ENCODE measurements at places on chromosomes 16 and 17.

- DNase-seq = no peak
Observed at GRCh38 chr17:19573075-19573474, 39.4 kb downstream of the SLC47A1 start.

DNA sequence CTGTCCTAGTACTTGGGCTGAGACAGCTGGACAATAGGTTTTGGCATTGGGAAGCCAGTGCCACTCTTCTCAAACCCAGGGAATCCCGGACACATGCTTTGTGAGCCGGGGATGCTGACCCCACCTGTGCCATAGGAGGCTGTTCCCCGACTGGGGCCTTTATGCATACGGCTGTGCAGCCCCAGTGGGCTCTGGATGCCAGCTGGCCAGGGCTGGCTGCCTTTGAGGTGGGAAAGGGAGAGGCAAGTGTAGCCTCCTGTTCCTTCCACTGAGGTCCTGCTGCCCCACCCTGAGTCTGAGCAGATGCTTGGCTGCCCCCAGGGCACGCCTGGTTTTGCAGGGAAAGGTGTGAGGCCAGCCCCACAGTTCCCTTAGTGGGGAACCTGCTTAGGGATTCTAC lies 105.7 kb downstream of the CCDC182 start:
- no peak for DNase-seq

DNA sequence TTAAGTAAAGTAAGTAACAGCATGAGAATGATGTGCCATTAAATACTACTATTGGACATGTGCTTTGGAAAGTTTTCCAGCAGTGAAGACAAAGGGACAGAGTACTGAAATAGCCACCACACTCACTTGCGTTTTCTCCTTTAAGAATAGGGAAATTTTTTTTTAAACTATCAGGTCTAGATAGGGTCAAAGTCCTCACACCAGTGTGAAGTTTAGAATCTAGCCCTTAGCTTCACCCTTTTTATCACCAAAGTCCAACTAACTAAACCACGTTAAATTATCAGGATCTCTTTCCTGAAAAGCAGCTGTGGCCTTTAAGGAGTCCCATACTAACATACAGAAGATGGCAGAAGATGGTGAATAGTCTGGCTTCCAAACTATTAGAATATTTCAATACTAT lies 180.9 kb downstream of the ZNF18 start:
- DNase-seq = no peak

- no peak for DNase-seq
Observed at GRCh38 chr16:60127196-60127595, 1393.1 kb upstream of the GOT2 start.

- no peak for DNase-seq
Observed at GRCh38 chr17:38939987-38940386, 14.6 kb downstream of the LASP1NB start.

DNA sequence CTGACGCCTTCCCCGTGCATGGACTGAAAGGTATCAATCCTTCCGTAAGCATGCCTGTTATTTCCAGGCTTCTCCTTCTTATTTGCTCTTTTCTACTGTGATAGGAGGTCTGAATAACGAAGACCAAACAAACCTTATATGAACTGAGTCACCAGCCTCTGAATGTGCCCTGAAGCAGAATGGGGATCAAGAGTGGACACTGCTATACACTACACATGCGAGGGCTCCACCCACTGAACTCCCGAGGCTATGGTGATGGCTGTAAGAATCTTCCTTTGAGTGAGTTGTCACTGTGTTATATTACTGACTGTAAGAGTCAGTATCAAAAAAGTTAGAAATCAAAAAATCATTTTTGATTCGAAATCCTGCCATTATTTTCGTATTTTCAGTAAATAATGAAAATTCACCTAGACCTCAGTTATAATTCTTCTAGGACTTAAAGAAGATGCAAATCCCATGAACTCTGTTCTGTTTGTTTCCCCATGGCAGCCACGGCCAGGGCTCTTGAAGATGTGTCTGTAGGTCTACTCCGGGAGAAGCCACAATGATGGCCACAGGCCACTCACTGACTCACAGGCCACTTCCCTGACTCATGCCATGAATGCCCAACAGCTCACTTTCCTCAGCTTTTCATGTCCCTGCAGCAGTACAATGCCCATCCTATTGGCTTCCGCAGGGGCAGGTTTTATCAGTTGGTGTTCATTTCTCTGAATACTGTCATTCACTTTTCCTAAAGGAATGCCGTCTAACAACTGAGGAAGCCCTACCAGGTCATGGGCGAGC lies 54.7 kb downstream of the ZZEF1 start:
- no peak for DNase-seq

GRCh38 chr16:84237994-84238750 lies 1.6 kb downstream of the KCNG4 start:
- no peak for DNase-seq

GRCh38 chr16:66474750-66475199 lies 47.7 kb downstream of the BEAN1 start:
- no peak for DNase-seq

GRCh38 chr16:59601452-59601851 lies 867.3 kb upstream of the GOT2 start:
- DNase-seq = no peak

DNA sequence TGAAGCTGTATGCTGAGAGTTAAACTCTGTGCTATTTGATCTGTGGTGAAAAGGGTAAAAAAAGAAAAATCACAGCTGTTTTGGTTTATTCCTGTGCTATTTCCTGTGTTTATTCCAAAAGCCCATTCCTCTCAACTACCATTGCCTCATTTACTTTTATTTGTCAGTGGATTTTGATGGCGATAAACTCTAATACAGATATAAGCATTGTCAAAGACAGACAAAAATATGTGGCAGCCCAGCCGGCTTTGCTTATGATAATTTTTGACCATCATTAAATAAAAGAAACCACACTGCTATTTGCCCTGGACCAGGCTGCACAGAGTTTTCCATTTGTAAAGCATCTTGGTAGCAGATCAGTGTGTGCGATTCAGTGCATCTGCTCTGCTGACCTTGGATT lies 473.6 kb upstream of the ASIC2 start:
- DNase-seq = no peak

GRCh38 chr17:28427371-28427770 lies 21.4 kb upstream of the SLC46A1 start:
- no peak for DNase-seq

DNA sequence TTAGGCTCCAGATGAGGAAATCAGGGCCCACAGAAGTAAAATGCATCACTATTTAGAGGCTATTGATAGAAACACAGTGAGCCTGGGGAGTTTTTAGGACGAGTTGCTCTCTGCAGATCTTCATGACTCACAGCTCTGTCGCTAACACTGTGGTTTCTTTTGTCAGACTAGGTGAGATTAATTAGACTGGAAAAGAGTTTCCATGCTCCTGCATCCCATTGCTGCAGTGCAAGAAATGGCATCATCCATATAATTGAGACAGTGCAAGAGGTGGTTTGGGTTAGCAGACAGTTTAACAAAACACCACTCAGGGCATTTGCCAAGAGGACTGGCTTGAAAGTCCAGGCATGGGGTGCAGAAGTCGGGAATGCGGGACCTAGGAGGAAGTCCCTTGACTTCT lies 198.8 kb upstream of the CACNG5 start:
- DNase-seq = no peak

DNA sequence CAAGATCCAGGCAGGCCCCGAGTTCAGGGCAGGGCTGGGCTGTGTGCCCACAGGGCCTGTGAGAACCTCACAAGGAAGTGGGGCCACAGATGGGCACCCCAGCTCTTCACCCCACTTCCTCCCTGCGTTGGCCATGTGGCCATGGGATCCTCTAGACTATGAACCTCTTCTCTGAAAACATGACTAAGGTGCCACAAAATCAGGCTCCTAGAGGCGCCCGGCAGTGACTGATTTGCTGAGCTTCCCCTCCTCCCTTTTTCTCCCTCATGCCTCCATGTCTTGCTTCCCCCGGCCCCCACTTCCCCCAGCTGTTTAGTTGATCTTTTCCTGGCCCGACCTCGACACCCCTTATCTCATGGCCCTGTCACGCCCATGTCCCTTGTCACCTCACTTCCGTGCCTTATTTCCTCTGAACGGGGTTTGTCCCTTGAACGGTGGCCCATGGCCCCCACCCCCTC lies 87.1 kb downstream of the KCNJ12 start:
- no peak for DNase-seq

DNA sequence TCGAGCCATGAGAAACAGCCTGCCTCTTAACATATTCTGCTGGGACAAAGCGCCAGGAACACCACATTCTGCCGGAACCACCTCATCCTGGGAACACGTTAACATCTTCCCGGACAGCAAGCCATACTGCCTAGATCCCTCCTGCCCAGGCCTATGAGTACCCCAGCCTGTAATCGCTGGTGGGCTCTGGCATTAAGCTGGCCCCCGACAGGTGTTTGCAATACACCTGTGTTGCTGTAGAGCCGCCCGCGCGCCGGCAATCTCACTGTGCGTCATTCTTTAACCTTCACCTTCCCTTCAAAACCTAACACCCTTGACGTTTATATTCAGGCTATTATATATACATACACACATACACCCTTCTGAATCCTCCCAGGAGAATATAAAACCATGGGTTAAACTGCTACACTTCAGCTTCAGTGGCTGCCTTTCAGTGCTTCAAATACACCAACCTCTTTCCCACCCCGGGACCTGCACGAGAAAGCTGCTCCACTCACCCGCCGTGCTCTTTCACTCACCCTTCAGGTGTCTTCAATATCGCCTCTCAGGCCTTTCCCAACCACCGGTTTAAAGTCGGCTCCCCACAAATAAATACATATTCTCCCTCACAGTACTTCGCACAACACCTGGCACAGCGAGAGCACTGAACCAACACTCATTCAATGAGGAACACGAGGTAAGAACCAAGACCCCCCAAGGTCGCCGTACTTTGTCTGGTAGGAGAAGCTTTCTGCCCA lies 1.0 kb upstream of the ENDOV start:
- no peak for DNase-seq

DNA sequence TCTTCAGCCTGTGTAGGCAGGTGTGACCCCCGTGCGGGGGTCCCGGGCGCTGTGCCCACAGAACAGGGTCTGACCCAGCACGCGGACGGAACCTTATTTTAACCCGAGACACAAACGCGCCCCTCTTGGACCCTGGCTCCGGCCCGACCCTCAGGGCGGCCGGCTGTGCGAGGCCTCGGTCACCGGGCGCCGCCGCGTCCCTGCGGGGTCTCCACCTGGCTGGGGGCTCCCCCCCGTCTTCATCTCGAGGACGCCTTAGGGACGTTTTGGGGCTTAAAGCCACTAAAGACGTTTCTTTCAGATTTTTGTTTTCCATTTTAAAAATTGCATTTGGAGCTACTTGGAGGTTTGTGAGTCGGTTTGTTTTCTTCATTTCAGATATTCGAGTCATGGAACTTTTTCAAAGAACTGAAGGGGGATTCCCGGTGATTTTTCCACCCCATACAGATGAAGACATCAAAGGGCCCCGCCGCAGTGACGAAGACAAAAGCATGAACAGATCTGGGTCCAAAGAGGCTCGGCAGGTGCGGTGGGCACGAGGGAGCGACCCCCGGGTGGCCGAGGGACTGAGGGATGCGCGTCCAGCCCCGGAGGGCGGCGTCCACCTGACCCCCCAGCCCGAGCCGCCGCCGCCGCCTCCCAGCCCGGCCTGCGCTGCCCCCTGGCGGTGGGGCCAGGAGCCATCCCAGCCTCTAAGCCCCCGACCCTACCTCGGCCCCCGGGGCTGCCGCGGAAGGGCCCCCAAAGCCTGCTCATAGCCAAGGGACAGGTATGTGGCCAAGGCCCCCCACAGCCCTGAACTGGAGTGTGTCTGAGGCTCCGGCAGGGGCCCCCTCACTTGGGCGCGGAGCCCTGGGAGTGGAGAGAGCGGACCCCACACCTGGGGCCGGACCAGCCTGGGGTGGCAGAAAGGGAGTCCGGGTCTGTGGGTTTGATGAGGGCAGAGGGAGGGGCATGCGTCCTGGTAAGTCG lies 3.8 kb upstream of the CD7 start:
- no peak for DNase-seq

- no peak for DNase-seq
Observed at GRCh38 chr17:77535892-77536291, 395.1 kb downstream of the SEC14L1 start.

- DNase-seq = no peak
Observed at GRCh38 chr17:63407741-63408330, 38.3 kb downstream of the CYB561 start.

GRCh38 chr16:70416748-70417616 lies 21.9 kb downstream of the ST3GAL2 start:
- no peak for DNase-seq

DNA sequence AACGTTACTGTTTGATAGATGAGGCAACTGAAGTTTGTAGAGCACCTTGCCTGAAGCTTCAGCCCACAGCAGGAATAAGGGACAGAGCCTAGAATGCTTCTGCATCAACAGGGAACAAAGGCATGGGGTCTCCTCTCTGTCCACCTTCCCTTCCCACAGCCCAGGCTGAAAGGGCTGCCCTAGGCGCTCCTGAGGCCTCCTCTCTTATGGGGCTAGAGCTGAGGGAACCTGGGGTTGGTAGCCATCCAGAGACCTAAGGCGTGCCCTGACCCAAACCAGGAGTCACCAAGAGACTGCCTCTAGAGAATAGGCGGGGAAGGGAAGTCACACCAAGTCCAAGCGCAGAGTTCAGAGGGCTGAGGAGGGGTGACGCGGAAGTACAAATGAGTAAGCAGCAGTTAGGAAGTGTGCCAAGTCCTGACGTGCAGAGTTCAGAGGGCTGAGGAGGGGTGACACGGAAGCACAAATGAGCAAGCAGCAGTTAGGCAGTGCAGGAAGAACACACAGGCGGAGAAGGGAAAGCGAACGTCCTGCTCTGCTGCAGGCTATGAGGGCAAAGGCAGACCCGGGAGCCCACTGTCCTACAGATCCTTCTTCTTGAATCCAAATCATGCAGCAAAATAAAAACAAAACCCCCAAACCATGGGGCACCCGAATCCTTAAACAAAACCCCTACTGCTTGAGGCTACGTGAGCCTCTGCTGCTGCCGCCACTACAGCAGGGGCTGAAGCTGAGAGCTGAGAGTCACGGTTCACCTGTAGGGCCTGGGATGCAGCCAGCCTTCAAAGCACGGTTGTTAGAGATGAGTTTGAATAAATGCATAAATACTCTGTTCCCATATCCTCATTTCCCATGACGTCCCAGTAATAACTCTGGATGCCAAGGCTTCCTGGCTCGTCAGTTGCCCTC lies 2.7 kb upstream of the SPG7 start:
- peak; percentile 44 for DNase-seq

- no peak for DNase-seq
Observed at GRCh38 chr17:56158915-56159825, 5.9 kb downstream of the ANKFN1 start.

DNA sequence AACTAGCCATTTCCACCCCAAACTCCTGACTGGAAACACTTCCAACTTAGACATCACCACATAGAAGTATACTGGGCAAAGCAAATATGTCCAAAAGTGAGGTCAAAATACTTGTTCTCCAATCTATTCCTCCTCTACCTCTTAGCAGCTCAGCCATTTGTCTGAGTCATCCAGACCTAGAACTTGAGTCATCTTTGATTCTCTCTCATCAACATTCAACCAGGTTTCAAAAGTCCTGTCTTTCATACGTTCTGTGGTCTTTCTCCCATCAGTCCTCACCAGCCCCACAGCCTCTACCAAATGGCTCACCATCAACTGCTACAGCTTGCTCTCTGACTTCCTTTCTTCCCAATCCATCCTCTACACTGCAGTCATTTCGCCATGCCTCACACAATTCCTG lies 6.8 kb downstream of the ANKFY1 start:
- no peak for DNase-seq

- DNase-seq = no peak
Observed at GRCh38 chr17:17515934-17516930, 20.0 kb upstream of the RASD1 start.

- DNase-seq = no peak
Observed at GRCh38 chr17:59357219-59357697, 25.8 kb downstream of the YPEL2 start.
